ENCODE measurements at places on chromosomes 2 and 18. TPM values are rescaled to one million over a fixed set of nuclear protein-coding genes. Genes with fewer than 3 reads are reported as not detected.

The HSPD1 gene
- 153 TPM for total RNA-seq

The CNPPD1 gene
- 40.3 TPM for total RNA-seq

- no peak for DNase-seq
Measured at GRCh38 chr18:55317324-55317723, 270.7 kb downstream of the TCF4 start.

DNA sequence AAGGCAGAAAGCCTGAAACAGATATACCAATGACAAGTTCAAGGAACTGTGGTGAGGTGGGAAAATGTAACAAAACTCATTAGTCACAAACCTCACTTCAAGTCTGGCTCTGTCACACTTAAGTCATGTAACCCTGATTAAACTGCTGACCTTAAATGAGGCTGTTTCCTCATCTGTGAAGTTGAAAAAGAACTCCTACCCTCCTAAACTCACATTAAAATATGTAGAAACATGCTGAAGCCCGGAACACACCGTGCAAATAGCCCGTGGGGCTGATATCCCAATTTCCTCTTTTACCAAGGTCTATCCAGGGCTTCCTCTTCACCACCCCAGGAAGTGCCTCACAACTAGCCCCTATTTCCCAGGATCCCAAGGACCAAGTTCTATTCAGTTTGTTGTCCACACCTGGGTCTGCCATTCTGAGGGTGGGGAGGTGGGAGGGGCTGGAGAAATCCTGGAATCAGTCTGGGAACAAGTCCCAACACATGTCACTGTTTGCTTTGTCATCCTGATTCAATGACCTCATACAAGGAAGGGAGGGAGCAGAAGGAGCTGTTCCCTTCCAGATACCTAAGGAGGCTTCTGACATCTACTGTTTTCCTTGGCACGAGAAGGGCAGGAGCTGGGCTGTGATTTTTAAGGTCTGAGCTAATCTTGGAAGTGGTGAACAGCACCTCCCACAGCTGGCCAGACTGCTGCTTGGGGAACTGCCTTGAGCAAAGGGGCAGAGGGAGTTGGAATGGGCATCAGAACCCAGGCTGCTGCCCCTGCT, 42.3 kb downstream of the SLC4A1AP start:
- no peak for DNase-seq
